Left forelimb (tissue), 1 donor: ENCODE measurements at places on chromosomes 12 and 14.

- DNase-seq, result no peak
These were observed 92.5 kb upstream of the NAP1L1 start for GRCh38 chr12:76176940-76177339.

- no peak for DNase-seq
These were observed 53.6 kb downstream of the R3HDM2 start for GRCh38 chr12:57377103-57377840.

- no peak for DNase-seq
These were observed 358.8 kb downstream of the GLT1D1 start for GRCh38 chr12:129211862-129212630.

DNA sequence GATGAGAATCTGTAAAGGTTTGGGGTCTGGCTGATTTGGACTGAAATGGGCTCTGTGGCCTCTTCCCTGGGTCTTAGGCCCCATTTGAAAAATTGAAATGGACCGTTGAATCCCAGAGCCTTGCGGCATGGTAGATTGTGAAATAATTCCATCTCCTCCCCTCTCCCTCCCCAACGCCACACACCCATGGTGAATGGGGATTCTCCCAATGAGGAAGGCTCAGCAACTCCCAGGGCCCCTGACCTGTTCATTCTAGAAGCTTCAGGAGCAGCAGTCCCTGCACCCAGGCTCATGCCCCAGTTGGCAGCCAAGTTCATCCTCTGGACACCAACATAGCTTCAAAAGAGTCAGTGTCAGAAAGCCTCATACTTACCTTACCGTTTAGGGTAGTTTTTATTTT, 217.4 kb downstream of the ZFP36L1 start:
- no peak for DNase-seq

DNA sequence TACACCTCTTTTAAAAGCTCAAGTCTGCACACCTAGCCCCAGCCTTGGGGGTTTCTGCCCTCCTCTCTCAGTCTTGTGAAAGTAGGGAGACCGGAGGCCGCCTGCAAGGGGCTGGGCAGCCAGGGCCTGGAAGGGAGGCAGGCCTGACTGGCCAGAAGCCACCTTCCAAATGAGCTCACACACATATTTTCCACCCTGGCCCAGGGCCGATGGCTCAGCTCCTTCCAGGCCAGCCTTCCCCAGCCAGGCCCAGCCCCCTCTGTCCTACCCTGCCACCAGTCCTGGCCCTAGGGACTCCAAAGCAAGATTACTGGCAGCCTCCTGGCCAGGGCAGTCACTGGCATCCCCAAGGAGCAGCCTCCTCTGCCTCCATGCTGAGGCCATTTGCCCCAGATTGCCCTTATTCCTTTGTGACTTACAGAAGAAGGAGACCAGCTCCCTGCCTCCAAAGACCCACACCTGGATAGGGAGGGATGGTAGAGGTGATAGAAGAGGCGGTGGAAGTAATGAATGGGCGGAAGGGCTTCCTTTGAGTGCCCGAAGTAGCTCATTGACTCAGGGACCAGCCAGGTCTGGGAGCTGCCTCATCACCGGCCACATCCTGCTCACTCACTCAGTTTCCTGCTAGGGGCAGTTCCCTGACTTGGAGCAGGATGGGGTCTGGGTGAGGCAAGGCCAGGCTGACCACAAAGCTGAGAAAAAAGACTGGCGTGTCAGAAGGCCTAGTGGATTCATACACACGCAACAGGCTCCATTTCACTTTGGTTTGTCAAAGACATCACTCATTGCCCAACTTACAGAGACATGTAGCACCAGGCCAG, 14.8 kb downstream of the MMP14 start:
- peak; percentile 91 for DNase-seq

DNA sequence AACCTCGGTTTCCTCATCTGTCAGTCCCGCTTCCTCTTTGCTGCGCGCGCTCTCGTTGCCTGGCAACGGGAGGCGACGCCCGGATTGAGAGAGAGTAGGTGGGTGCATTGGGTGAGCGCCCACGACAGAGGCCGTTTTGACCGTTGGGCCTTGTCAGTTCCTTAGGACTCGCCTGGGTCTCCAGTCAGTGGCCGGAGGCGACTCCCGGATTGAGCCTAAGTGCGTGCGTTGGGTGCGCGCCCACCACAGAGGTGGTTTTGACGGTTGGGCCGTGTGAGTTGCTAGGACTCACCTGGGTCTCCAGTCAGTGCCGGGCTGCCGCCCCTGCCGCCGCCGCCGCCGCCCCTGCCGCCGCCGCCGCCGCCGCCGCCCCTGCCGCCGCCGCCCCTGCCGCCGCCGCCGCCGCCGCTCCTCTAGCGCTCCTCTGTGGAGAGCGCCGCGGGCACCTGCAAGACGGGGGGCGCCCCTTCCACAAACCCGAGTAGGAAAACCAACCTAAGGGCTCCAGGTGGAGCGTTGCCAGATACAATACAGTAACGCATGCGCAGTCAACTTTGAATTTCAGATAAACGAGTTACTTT, 37.2 kb downstream of the APOBEC1 start:
- no peak for DNase-seq

GRCh38 chr12:106760184-106760531, 14.3 kb upstream of the RIC8B start:
- no peak for DNase-seq

DNA sequence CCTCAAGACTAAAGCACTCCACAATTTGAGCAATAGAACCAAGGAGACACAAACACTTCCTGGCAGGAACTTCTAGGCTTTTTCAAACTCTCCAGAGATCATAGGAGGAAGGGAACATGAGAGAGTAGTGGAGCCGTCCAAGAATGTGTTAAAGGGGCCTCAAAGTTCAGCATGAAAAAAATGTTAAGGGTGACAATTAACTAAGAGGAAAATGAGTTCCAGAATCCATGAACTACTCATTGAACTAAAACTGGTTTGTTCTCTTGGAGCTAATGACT, 122.0 kb downstream of the WIF1 start:
- DNase-seq, result no peak

DNA sequence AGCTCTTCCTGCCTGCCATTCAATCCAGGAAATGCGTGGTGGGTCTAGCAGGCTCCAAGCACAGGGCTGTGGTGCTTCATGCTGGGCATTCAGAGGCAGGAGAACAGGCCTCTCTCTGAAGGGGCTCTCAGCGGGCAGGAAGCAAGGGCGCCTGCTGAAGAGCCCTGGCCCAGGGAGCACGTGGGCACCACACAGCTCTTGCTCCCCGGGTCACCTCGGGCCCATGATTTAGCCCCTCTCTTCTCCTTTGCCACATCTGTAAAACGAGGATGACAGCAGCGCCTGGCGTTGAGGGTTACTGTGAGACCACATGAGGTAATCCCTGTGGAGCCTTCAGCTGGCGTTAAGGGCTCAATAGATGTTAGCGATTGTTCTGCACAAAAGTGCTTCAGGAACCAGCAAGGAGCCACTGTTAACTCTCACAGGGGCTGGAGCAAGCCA, 37.6 kb upstream of the SPTLC2 start:
- no peak for DNase-seq

GRCh38 chr12:51631591-51631990, 40.6 kb downstream of the SCN8A start:
- no peak for DNase-seq
